ENCODE measurements at places on chromosomes 7 and 10. TPM values are rescaled to one million over a fixed set of nuclear protein-coding genes. Genes with fewer than 3 reads are reported as not detected.

The SLC18A2 gene
- 1.1 TPM for total RNA-seq

The ELN gene
- 0.38 TPM for total RNA-seq

The SLC13A4 gene
- not detected for total RNA-seq

The OR6B1 gene
- total RNA-seq = not detected

The PNLIPRP3 gene
- not detected for total RNA-seq

The TMEM236 gene
- total RNA-seq = not detected

The PRF1 gene
- total RNA-seq = not detected

The EPO gene
- not detected for total RNA-seq

The WDR86 gene
- 43.2 TPM for total RNA-seq

The YWHAG gene
- 71.5 TPM for total RNA-seq

The PPP1R3C gene
- total RNA-seq = 8.2 TPM

The ANKRD61 gene
- not detected for total RNA-seq

The OR9A2 gene
- total RNA-seq = not detected

The LEP gene
- not detected for total RNA-seq

The SLC16A9 gene
- total RNA-seq = 1.6 TPM

The NPY4R2 gene
- total RNA-seq = 2.0 TPM

All from mesangial cell (primary cell).